Lung (tissue), 17 donors: ENCODE measurements at places on chromosomes 3 and 15.

DNA sequence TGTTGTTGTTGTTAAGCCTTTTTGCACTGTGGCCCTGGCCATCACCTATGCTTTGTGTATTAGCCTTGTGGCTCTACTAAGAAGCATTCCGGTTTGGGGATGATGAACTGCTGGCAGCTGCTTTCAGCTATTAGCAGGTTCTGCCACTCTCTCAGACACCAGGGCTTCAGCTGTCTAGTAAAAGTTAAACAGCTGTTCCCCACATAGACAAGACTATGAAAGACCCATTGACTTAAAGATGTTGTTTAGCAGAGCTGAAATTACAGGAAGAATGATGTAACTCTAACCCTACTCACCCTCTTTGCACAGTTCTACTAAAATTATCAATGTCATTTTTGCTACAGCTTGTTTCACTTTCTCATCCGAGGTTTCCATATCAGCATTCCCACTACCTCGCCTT is 131.2 kb upstream of the CGNL1 start:
- peak; percentile 83 for DNase-seq

DNA sequence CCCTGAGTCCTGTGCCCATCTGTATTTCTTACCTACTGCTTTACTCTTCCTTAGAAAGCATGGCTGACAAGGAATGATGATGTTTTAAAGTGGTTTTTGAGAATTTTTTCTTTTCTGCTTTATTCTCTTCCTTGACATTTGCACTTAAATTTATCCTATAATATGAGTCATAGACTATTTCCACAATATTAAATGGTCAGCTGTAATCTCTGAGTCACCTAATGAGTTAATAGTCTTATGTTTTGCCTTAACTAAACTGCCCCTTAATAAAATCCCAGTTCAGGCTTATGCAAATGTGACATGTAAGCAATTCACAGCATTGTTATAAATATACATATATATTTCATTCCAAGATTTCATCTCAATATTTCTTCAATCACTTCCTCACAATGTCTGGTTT is 23.8 kb downstream of the MEIS2 start:
- no peak for DNase-seq

DNA sequence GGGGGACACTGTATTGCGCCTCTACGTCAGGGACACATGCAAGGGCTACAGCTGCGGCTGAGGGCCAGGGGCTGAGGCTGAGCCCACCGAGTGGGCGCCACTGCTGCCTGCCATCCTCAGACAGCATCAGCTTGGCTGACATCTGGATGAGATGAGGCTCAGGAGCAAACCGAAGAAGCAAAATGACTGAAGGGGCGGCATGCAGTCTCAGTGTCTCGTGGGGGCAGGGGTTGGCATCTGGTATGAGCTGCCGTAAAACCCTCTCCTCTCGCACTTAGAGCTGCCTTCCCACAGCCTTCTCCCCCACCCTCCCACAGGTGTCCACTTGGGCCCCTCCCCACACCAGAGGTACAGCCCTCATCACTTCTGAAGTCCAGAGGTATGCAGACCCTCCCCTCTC is 24.2 kb upstream of the CMTM7 start:
- DNase-seq: no peak

GRCh38 chr3:107969994-107970819 is 120.6 kb downstream of the CD47 start:
- DNase-seq: peak; percentile 42

DNA sequence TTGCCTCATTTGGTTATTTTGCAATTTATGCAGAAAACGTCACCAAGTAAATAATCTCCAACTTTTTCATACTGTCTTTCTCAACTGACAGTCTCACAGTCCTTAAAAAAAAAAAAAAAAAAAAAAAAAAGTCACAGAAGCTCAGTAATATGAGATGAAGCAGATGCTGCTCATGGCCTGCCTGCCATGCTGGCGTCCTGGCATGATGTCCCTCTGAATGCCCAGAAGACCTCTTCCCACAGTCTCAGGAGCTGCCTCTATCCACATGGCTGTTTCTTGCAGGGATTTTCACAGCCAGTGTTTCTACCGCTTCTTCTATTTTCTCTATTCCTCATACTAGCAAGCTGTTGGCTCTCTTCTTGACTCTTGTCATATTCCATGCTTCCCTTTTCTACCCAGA is 87.7 kb downstream of the TGFBR2 start:
- no peak for DNase-seq

DNA sequence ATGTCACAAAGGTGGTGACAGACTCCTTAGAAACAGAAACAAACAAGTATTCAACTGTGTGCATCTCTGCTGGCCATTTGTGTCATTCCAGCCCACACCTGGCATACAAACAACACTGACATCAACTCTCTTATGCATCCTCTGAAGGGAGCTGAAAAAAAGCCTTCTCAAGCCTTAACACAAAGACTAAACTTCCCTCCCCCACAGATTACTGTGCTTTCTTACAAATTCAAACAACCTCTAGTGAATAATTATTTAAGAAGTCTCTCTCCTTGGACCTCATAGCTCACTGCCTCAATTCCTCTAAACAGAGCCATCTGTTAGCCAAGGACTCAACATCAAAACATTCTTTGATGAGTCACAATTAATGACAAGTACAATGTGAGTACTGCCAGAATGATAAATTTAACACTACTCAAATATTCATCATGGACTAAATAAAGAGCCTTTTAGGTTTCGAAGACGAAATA is 132.1 kb downstream of the WDR76 start:
- no peak for DNase-seq

GRCh38 chr15:71562251-71562650 is 248.1 kb upstream of the NR2E3 start:
- DNase-seq: no peak

GRCh38 chr3:197363553-197364409 is 65.4 kb upstream of the DLG1 start:
- DNase-seq: no peak

GRCh38 chr3:160401291-160402095 is 2.0 kb downstream of the SMC4 start:
- peak; percentile 86 for DNase-seq

DNA sequence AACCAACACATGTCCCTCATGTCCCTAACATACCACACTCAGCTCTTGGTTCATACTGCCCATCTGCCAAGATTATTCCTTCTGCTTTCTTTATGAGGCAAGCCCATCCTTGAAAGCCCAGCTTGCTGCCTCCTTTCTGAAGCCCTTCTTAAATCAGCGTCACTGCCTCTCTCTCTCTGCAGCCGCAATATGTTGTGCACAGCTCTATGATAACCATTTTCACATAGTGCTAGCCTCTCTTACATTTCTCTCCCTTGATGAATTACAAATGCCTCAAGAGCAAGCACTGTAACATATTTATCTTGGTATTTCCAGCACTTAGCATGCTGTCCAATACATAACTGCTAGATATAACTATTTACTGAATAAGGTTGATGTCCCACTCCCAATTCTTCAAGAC is 86.5 kb downstream of the TNIK start:
- no peak for DNase-seq
